GM19239 (cell line): ENCODE measurements at places on chromosomes 1 and 21.

- no peak for DNase-seq
Measured at GRCh38 chr1:116942344-116942743, 32.6 kb downstream of the PTGFRN start.

DNA sequence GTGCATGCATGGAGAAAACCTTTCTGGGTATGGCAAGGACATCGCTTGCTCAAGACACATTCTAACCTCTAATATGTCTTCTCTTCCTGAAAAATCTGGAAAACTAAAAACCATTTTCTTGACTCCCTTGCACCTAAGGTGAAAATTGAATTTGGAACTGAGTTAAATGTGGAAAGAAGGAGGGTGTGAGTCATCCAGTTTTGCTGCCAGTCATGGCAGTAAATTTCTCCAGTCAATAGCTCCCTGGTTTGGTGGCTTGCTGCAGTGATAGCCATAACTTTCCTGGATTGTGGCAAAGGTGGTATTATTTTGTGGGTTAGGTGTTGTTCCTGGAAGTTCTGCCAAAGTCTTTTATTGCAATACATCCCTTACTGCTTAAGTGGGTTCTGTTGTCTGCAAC, 2.5 kb downstream of the ZCCHC17 start:
- no peak for DNase-seq

GRCh38 chr1:29342351-29342750, 106.0 kb downstream of the PTPRU start:
- DNase-seq: no peak

- DNase-seq: no peak
Measured at GRCh38 chr1:71068325-71069240, 12.3 kb downstream of the ZRANB2 start.

DNA sequence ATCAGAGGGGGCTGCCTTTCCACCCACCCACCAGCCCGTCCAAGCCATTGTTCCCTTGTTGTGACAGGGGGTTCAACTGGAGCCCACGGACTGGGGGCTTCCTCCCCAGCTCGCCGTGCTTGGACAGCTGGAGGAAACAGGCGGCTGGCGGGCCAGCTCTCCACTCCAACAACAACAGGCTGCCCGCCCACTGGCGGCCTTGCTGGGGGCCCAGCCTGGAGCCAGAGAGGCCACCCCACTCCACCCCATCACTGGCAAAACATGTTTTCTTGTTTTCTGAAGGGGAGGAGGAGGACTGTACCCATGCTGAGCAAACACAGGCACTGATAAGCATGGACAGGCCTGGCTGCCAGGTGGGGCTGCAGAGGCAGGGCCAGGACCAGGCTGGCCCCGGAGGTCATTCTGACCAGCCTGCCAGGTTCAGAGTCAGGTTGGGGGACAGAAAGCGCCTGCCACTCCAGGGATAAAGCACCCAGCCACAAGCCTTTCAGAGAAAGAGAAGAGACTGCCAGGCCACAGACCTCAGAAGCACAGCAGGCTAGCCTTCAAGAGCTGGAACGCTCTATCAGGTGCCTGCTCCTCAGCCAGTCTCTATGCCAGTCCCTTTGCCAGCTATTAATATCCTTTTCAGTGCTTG, 32.8 kb downstream of the GJA4 start:
- no peak for DNase-seq

DNA sequence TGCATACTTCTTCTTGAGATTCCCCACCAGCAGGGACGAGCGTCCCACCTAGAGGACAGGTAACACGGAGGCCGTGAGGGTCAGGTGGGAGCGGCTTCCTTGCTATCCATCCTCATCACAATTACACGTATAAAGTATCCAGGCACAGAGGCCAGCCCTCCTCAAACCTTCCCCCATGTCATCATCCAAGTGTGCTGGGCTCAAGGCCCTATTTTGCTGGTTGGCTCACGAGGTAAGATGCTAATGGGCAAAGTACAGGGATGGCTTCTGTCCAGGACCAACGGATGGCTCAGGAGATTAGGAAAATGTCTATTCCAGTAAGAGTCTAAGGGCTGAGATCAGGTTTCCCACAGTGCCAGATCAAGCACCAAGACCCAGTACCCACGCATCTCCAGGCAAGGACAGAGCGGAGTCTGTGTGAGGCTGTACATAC, 11.5 kb upstream of the A3GALT2 start:
- DNase-seq: no peak

GRCh38 chr21:25936776-25937175, 202.0 kb downstream of the GABPA start:
- no peak for DNase-seq

DNA sequence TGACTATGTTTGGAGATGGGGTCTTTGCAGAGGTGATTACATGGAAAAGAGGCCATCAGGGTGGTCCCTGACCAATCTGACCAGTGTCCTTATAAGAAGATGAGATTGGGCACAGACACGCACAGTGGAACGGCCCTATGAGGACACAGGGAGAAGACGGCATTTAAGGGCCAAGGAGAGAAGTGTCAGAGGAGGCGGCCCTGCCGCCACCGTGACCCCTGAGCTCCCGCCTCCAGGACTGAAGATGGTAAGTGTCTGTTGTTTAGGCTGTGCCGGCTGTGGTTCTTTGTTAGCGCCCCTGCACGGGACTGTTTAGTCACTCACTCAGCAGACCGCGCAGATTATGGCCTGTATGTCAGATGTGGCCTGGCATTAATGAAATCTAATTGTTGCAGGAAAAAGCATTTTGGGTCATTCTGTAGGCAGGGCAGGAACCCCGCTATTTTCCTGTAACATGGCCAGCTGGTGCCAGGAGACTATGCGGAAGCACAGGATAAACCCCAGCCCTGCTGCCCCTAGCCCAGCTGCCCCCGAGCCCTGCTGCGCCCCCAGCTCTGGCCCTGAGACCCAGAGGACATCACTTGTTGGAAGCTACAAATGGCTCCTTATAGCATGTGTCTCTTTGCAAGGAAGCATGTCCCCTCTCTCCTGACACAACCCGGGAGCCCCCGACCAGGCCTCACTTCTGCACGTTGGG, 53.7 kb upstream of the RIPK4 start:
- DNase-seq: no peak

- DNase-seq: no peak
Measured at GRCh38 chr1:85438353-85438752, 26.6 kb downstream of the DDAH1 start.

GRCh38 chr21:37276377-37276776, 9.2 kb upstream of the VPS26C start:
- no peak for DNase-seq

GRCh38 chr1:93003981-93004380, 42.7 kb upstream of the DIPK1A start:
- no peak for DNase-seq

DNA sequence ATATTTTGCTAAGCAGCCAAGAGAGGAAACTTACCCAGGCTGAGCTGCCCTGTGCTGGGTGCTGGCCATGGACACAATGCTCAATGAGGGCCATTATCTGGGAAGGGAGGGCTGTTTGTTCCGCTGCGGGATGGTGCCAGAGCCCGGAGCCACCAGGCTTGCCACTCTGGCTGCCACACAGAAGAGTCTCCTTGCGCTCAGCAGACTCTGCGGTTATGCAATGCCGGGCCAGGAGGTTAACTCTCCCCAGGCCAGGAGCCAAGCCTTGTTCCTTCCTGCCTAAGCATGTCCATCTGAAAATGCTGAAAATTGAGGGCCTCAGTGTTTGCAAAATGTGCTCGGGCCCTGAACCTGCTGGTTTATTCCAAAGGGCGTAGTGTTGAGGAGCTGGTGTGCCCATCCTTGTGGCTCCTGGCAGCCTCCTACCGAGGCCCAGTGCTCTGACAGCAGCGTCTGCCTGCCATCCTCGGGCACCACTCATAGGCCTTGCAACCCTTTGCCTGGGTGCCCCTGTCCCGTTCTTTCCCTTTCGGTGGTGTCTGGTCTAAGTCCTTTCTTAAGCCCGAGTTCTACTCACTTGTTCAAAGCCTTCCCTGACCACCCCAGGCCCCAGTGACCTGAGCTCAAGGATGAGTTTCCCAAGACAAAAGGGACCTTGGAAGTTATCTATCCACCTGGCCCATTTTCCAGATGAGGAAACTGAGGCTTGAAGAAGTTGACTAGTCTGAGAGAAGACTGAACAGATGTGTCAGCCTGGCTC, 133.8 kb upstream of the EDN2 start:
- DNase-seq: no peak

DNA sequence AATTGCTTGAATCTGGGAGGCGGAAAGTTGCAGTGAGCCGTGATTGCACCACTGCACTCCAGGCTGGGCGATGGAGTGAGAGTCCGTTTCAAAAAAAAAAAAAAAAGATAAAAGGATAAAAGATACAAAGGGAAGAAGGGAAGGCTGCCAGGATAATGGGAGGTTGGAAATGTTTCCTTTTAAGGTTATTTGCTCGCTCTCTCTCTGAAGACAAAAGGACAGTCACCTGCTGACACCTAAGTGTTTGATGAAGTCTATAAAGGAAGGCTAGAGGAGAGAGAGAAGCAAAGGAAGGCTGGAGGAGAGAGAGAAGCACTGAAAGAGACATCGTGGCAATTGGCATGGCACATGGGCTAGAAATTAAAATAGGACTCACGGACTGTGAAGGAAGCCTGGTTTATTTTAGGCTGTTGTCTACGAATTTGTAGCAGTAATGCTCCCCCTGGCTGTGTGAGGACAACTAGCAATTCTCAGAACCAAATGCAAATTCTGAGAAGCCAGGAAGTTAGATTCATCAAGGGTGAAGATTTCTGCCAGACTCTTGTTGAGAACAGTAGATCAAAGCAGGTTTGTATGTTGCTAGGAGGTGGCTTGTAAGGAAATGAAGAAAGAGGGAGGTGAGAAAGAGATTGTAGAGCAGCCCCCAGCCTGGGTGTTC, 154.2 kb downstream of the ZP4 start:
- DNase-seq: no peak

DNA sequence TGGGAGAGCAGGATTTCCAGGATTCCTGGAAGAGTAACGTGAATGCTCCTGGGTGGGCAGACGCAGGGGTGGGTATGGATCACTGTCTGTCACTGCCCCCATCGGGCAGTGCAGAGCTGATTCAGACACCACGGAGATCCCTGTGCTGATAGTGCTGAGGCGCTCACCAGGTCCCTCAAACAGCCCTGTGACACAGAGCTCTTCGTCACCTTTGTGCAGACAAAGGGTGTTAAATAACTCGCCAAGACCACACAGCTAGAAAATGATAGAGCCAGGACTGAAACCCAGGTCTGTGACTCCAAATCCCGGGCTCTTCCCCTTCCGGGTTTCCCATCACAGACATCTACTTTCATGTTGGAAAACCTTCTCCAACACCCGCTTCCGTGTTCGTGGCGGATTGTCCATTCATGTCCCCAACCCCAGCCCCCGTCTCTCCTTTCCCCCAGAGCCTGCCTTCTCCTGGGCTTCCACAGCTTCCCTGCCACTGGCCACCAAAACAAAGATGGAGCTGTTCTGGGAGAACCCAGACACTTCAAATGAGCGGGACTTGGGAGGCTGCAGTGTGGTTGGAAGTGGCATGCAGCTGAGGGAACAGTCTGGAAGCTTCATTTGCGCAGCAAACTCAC, 2.6 kb downstream of the EFHD2 start:
- DNase-seq: no peak

DNA sequence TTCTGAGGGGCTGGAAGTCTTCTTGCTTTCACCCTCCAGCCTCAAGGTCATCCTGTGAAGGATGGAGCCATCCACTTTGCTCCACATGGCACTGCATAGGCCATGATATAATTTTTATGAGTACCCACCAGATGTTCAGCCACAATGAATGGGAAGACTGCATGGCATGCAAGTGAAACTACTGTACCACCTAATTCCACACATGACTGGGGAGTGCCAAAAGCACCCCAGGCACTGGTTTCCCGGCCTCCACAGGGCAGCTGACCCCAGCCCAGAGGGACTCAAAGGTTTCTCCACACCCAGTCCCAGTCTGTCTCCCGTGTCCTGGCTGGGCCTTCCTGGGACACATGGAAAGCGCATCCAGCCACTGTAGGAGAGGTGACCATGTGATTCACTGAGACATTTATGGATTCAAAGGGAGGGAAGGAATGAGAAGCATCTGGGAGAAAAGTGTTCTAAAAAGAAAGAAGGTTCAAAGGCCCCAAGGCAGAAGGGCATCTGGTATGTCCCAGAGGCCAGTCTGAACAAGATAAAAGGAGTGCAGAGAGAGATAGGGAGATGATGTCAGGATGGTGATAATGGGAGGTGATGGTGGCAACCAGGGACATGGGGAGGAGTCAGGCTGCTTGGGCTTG, 12.1 kb downstream of the RHOU start:
- no peak for DNase-seq

- no peak for DNase-seq
Measured at GRCh38 chr1:111841189-111841588, 85.5 kb downstream of the DDX20 start.

GRCh38 chr1:163273766-163274441, 47.9 kb upstream of the NUF2 start:
- DNase-seq: no peak

GRCh38 chr1:15851210-15852035, 3.9 kb downstream of the SPEN start:
- no peak for DNase-seq

GRCh38 chr1:25773441-25774125, 26.4 kb upstream of the SELENON start:
- DNase-seq: no peak

GRCh38 chr21:41993744-41994143, 16.4 kb downstream of the ZBTB21 start:
- no peak for DNase-seq

DNA sequence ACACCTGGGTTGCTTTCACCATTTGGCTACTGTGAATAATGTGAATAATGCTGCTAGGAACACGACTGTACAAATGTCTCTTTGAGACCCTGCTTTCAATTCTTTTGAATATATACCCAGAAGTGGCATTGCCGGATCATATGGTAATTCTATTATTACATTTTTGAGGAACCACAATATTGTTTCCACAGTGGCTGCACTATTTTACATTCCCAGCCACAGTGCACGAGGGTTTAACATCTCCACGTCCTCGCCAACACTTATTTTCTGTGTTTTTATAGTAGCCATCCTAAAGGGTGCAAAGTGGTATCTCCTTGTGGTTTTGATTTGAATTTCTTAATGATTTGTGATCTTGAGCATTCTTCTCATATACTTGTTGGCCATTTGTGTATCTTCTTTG, 15.7 kb downstream of the FHAD1 start:
- DNase-seq: no peak

GRCh38 chr1:67564193-67564592, 120.8 kb upstream of the GADD45A start:
- no peak for DNase-seq

DNA sequence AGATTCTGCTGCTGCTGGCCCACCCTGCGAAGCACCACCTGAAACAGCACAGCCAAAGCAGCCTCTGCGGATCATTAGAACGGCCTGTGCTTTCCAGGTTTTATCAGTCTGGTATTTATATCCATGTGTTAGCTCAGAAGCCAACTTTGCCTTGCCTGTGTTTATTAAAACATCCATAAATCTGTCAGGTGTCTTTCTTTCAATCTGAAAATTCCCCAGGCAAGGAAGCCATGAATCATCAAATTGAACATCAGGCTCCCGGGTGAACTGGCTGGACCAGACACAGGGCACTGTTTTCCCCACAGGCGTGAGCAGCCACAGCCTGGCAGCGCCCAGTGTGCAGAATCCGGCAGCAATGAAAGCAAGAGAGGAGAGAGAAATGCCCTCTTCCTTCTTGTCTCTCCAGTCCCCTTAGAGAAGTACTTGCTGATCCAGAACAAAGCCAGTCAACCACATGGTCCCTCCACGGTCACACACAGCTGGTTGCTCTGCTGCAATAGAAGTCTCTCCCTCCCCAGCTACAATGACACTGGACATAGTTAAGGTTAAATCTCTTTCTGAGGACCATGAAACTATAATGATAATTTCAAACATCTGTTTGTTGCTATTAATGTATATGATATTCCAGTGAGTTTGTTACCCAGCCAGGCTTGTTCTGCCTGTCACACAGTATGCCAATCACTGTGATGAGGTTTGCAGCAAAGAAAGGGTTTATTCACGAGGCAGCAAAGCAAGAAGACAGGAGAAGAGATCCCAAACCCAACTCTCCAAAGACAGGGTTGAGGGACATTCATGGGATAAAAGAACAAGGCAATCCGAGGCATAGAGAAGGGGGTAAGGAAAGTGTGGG, 212.1 kb upstream of the FMN2 start:
- DNase-seq: no peak
